ENCODE measurements at places on chromosomes 16 and 17.
A peak's percentile ranks its signal among the peaks of the same experiment; 100 is the strongest.

GRCh38 chr17:9021158-9021991 lies at the start of gene NTN1:
Gene NTN1, plus strand, starts transcription at chr17:9021510. Its CDS starts 864 bp downstream, at chr17:9022374.
- H3K4me1 ChIP-seq, result peaks cover 18% of the 10 kb centered on the region
- peak; percentile 67 for DNase-seq
- peak within 1 kb of the TSS; percentile 56 for H3K27ac ChIP-seq
- 0 out of 2 replicates have a peak, but pooled peaks cover 7% of the 10 kb centered on the region for H3K36me3 ChIP-seq

- no peak overlapping the region for H3K4me3 ChIP-seq
- no peak for DNase-seq
- H3K36me3 ChIP-seq, result no peaks in the 10 kb centered on the region
- H3K27me3 ChIP-seq, result no peaks in the 10 kb centered on the region
Measured at GRCh38 chr17:13407381-13407780, 194.3 kb downstream of the HS3ST3A1 start.

DNA sequence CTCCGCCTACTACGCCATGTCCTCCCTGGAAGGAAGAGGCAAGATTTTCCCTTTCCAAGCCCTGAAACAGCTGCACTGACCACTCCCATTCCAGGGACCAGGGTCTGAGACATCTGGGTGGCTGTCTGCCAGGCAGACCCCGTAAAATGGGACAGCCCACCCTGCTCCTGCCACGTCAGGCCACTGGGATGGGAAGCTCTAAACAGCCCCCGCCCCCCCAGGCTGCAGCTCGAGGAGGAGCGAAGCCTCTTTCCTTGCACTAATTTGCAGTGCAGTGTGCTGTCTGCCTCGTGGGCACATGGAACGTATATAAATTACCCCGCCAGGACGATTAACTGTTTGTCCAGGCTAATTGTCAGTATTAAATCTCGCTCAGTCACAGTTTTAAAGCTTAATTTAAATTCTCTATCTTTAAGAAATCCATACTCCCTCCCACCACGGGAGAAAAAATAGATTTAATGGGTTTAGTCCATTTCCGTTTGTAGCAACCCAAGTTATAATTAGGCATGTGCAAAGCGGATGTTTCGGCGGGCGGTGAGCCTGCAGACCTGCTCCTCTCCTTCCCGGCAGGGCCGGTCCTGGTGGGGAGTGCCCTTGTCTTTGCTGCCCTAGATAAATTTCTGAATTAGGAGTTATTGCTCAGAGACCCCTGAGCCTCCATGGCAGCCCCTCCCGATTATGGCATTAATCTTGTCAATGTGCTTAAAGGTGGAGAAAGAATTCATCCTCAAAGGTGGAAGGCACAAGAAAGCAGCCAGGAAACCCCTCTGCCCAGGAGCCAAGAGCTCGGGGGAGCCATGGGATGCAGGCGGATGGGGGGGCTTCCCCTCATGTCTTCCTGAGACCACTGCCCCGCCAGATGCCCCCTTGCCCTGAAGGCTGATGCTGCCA lies 268.0 kb upstream of the TNRC6C start:
- H3K27me3 ChIP-seq, result peaks cover 48% of the 10 kb centered on the region
- H3K4me1 ChIP-seq, result no peaks in the 10 kb centered on the region
- no peak overlapping the region for H3K27ac ChIP-seq
- no peak for DNase-seq

- H3K27ac ChIP-seq, result no peak overlapping the region
- H3K4me1 ChIP-seq, result no peaks in the 10 kb centered on the region
- no peaks in the 10 kb centered on the region for H3K36me3 ChIP-seq
- no peak for DNase-seq
- no peak overlapping the region for H3K4me3 ChIP-seq
- peaks cover 61% of the 10 kb centered on the region for H3K27me3 ChIP-seq
Measured at GRCh38 chr17:73974536-73974935, 228.9 kb upstream of the RPL38 start.

DNA sequence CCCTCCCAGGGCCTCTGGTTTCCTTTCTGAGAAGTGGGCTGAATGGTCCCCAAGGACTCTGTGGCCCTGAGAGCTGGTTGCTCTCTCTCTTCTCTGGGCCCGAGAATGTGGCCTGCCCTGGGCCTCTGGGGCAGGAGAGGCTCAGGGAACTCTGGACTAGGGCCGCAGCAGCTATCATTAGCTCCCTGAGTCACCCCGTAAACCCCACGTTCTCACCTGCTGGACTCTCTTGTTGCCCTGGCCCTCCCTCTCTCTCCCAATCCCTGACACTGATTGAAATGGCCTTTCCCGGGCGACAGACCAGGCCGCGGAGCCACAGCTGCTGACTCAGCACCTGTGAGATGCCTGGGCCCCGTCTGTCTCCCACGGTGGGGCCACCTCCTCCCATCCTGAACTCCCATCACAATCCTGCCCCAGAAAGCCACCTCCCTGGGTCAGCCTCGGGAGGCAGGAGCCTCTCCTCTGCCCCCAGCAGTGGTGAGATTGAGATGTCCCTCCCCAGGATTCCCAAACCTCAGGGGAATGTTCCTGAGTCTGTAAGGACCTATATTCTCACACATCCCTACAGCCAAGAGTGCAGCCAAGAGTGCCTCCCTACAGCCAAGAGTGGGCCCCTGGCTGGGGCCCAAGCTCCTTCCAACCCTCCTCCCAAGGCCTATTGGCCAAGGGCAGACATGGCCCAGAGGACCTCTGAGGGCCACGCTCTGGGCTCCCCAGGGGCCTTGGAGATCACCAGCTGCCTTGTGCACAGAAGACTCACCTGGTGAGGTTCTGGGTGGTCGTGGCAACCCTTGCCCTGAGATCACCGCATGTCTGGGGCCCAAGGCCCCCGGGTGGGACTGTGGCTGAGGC lies 470 bp downstream of the TRPV3 start:
- H3K27ac ChIP-seq, result no peak overlapping the region
- H3K4me3 ChIP-seq, result no peak overlapping the region
- no peaks in the 10 kb centered on the region for H3K36me3 ChIP-seq
- H3K27me3 ChIP-seq, result no peaks in the 10 kb centered on the region
- H3K4me1 ChIP-seq, result peaks cover 12% of the 10 kb centered on the region

GRCh38 chr17:31448467-31449077 lies 57.1 kb downstream of the RAB11FIP4 start:
- DNase-seq, result no peak
- H3K27ac ChIP-seq, result no peak overlapping the region
- H3K27me3 ChIP-seq, result no peaks in the 10 kb centered on the region
- H3K36me3 ChIP-seq, result no peaks in the 10 kb centered on the region

GRCh38 chr16:85724936-85725335 lies 26.0 kb downstream of the C16orf74 start:
- no peak for DNase-seq
- H3K4me3 ChIP-seq, result no peak overlapping the region
- no peak overlapping the region for H3K27ac ChIP-seq
- H3K4me1 ChIP-seq, result peaks cover 8% of the 10 kb centered on the region
- H3K27me3 ChIP-seq, result no peaks in the 10 kb centered on the region
- no peaks in the 10 kb centered on the region for H3K36me3 ChIP-seq

DNA sequence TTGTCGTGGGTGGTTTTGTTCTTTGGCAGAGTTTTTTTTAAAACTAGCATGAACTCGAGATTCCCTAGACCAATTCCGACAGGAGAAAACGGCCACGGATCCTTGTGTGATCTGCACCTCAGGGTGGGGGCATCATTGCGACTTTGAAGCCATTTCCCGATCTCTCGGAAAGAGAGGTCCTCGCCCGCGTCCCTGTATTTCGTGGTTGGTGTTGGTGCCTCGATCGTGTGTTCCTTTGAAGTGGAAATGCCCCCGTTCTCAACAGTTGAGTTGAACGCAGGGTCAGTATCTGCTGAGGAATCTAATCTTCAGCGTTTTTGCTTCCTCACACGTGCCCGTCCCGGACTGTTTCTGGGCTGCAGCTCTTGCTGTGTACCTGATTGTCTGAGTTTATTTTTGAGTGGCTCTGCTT lies 1.1 kb downstream of the CRAMP1 start:
- H3K4me3 ChIP-seq, result peak overlapping the region; percentile 98
- no peak overlapping the region for H3K27ac ChIP-seq
- DNase-seq, result peak; percentile 19
- peaks cover 35% of the 10 kb centered on the region for H3K36me3 ChIP-seq
- no peaks in the 10 kb centered on the region for H3K27me3 ChIP-seq

DNA sequence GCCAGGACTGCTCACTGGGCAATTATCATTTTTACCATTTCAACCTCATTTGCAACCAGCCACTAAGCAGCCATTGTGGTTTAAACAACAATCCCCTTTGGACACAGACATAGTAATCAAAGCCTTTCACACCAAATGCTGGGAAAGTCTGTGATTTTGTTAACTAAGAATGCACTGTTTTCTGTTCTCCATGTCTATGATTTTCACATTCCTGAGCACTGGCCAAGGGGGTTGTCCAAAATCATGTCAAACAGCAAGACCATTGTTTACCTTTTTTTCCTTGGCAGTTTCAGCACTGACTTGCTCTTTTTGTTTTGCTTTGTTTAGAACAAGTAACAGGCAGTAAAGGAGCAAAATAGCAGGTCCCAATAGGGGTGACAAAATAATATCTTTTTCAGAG lies 106.3 kb upstream of the SIAH1 start:
- no peak overlapping the region for H3K4me3 ChIP-seq
- H3K4me1 ChIP-seq, result peaks cover 4% of the 10 kb centered on the region
- peak; percentile 18 for DNase-seq
- H3K36me3 ChIP-seq, result no peaks in the 10 kb centered on the region
- no peak overlapping the region for H3K27ac ChIP-seq

- H3K27ac ChIP-seq, result no peak overlapping the region
- no peaks in the 10 kb centered on the region for H3K4me1 ChIP-seq
- H3K36me3 ChIP-seq, result no peaks in the 10 kb centered on the region
- peaks cover 19% of the 10 kb centered on the region for H3K27me3 ChIP-seq
- no peak overlapping the region for H3K4me3 ChIP-seq
- DNase-seq, result no peak
Measured at GRCh38 chr16:58753711-58754134, 19.6 kb upstream of the GOT2 start.

GRCh38 chr17:76268015-76268749 lies 3.0 kb downstream of the UBALD2 start:
- peaks cover 67% of the 10 kb centered on the region for H3K36me3 ChIP-seq
- DNase-seq, result peak; percentile 74
- no peak overlapping the region for H3K4me3 ChIP-seq
- no peaks in the 10 kb centered on the region for H3K27me3 ChIP-seq
- H3K27ac ChIP-seq, result peak overlapping the region; percentile 51

- no peaks in the 10 kb centered on the region for H3K36me3 ChIP-seq
- peak within 1 kb of the TSS; percentile 47 for H3K4me3 ChIP-seq
- peaks cover 24% of the 10 kb centered on the region for H3K4me1 ChIP-seq
- no peaks in the 10 kb centered on the region for H3K27me3 ChIP-seq
- H3K27ac ChIP-seq, result peak within 1 kb of the TSS; percentile 36
Measured at GRCh38 chr16:29899516-29900101, at the start of gene SEZ6L2. Gene SEZ6L2, minus strand, starts transcription at chr16:29899550. Its CDS starts 531 bp downstream, at chr16:29899019.

DNA sequence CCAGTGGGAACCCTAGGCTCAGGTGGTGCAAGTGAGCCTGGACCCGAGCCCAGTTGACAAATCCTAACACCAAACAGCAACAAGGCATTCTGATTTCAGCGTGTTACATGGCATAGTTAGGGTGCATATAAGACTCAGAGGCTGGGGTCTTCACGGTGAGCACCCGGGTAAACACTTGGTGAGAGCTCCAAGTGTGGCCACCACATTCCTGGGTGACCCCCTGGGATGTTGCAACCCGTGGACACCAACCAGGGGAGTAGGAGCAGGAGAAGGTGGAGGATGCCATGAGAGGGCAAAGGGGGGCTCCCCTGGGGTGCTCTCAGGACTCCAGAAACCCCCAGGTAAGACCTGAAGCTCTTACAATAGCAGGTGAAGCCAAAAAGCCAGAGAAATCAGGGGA lies 69.9 kb upstream of the CDH5 start:
- no peaks in the 10 kb centered on the region for H3K4me1 ChIP-seq
- no peaks in the 10 kb centered on the region for H3K36me3 ChIP-seq

- H3K27ac ChIP-seq, result no peak overlapping the region
- no peaks in the 10 kb centered on the region for H3K36me3 ChIP-seq
- peaks cover 30% of the 10 kb centered on the region for H3K4me1 ChIP-seq
- no peaks in the 10 kb centered on the region for H3K27me3 ChIP-seq
Measured at GRCh38 chr17:16986391-16986790, 14.5 kb upstream of the TNFRSF13B start.

DNA sequence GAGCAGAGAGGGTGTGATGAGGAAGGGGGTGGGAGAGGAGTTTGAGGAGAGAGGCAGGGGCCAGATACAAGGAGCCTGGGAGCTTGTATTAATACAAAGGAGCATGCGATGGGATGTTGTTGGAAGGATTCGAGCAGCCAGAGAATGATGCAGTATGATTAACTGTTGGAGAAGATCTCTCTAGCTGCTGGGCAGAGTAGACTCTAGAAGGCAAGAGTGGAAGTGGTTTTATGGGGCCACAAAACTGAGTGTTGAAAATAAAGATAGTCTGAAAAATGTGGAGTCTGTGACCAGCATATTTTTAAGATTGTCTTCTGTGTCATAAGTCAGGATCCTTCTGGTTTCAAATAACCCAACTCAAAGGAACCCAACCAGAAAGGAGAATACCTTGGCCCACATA lies 98.3 kb downstream of the MSI2 start:
- no peak overlapping the region for H3K27ac ChIP-seq
- peaks cover 8% of the 10 kb centered on the region for H3K4me1 ChIP-seq
- no peaks in the 10 kb centered on the region for H3K27me3 ChIP-seq
- DNase-seq, result no peak

GRCh38 chr16:85571813-85572619 lies 41.1 kb upstream of the GSE1 start:
- no peak for DNase-seq
- no peak overlapping the region for H3K27ac ChIP-seq
- no peak overlapping the region for H3K4me3 ChIP-seq

- H3K4me1 ChIP-seq, result no peaks in the 10 kb centered on the region
- H3K36me3 ChIP-seq, result peaks cover 3% of the 10 kb centered on the region
- no peak for DNase-seq
- no peak overlapping the region for H3K27ac ChIP-seq
Measured at GRCh38 chr17:27597783-27598320, 33.1 kb upstream of the LGALS9 start.

- peaks cover 36% of the 10 kb centered on the region for H3K4me1 ChIP-seq
- no peaks in the 10 kb centered on the region for H3K36me3 ChIP-seq
- H3K27me3 ChIP-seq, result no peaks in the 10 kb centered on the region
- no peak overlapping the region for H3K4me3 ChIP-seq
- DNase-seq, result no peak
Measured at GRCh38 chr17:15662681-15663080, 21.4 kb downstream of the TRIM16 start.

- peaks cover 21% of the 10 kb centered on the region for H3K4me1 ChIP-seq
- no peak for DNase-seq
- H3K36me3 ChIP-seq, result no peaks in the 10 kb centered on the region
- H3K27me3 ChIP-seq, result no peaks in the 10 kb centered on the region
- H3K27ac ChIP-seq, result no peak overlapping the region
Measured at GRCh38 chr17:39738983-39739884, 1.5 kb downstream of the GRB7 start.

- no peak for DNase-seq
- H3K36me3 ChIP-seq, result no peaks in the 10 kb centered on the region
- no peak overlapping the region for H3K4me3 ChIP-seq
- H3K4me1 ChIP-seq, result peaks cover 46% of the 10 kb centered on the region
- no peak overlapping the region for H3K27ac ChIP-seq
Measured at GRCh38 chr17:7839876-7840261, 5.9 kb downstream of the KDM6B start.

- no peaks in the 10 kb centered on the region for H3K36me3 ChIP-seq
- H3K27me3 ChIP-seq, result peaks cover 18% of the 10 kb centered on the region
- no peak overlapping the region for H3K27ac ChIP-seq
- no peak for DNase-seq
- no peak overlapping the region for H3K4me3 ChIP-seq
Measured at GRCh38 chr16:54208237-54208636, 78.3 kb downstream of the IRX3 start.
